Mesendoderm (in vitro differentiated cells): ENCODE measurements at places on chromosomes 5 and 9.

DNA sequence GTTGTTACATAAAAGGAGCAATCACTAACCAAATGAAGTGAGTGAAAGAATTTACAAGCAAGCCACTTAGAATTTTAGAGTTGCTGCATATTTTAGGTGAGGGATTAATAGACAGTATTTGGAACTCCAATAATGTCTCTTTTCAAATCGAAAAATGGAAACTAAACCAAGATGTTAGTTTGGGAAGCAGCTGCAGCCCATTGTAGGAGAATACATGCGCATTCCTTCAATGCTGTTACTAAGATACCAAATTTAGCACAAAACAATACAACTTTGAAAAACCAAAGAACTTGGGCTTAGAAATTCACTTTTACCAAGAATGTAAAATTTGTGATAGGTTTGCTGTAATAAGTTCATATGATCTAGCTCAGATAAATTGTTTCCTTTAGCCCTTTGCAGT lies 411.8 kb upstream of the CDH6 start:
- peak; percentile 6 for DNase-seq

- no peak for DNase-seq
These were observed 13.5 kb upstream of the GNA14 start for GRCh38 chr9:77661566-77662085.

- no peak for DNase-seq
These were observed 297.9 kb downstream of the TLE1 start for GRCh38 chr9:81391457-81391825.

- DNase-seq: no peak
These were observed 639 bp upstream of the RASA1 start for GRCh38 chr5:87266914-87267573.

- peak; percentile 77 for DNase-seq
These were observed 13.0 kb downstream of the UBAP2 start for GRCh38 chr9:34035656-34036055.

GRCh38 chr9:83401328-83401900 lies 136.8 kb downstream of the FRMD3 start:
- peak; percentile 74 for DNase-seq

DNA sequence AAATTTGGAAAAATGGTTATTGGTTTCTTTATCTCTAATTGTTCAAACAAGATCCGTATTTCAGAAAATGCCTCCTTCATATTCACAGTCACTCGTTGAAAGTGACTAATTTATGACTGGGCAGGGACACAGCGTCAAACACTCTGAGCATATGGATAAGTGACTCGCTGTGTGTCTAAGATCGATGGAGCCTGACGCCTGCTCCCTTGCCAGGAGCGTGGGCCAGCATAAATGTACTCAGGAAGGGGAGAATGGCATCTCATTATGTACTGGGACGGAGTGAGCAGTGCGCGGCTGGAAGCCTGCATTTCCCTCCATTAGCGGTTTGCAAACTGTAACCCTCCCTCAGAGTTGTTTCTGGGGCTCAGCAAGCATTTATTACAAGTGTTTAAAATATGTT lies 79.8 kb upstream of the CAST start:
- no peak for DNase-seq

DNA sequence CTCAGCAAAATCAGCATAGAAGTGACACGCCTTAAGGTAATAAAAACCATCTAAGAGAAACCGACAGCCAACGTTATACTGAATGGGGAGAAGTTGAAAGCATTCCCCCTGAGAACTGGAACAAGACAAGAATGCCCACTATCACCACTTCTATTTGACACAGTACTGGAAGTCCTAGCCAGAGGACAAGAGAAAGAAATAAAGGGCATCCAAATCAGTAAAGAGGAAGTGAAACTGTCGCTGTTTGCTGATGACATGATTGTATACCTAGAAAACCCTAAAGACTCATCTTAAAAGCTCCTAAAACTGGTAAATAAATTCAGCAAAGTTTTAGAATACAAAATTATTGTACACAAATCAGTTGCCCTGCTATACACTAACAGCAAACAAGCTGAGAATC lies 393.3 kb downstream of the KIF4B start:
- DNase-seq: no peak

- DNase-seq: no peak
These were observed 24.6 kb upstream of the GLIS3 start for GRCh38 chr9:4324513-4324912.

DNA sequence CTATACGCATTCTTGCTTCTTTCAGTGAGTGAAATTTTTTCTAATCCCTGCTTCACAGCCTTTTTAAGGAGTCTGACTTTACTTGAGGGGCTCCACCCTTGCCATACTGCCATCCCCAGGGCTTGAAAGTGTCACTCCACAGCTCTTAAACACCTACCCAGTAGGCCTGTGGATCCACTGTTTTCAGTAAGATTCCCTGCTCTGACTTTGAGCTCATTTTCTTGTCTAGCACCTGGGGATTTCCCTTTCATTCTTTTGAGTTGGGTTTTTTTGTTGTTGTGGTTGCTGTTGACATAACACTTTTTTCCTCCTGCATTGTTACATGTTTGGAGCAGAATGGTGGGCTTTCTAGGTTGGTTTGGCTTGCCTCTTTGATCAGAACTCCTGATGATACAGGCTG lies 23.6 kb downstream of the SREK1IP1 start:
- peak; percentile 97 for DNase-seq

DNA sequence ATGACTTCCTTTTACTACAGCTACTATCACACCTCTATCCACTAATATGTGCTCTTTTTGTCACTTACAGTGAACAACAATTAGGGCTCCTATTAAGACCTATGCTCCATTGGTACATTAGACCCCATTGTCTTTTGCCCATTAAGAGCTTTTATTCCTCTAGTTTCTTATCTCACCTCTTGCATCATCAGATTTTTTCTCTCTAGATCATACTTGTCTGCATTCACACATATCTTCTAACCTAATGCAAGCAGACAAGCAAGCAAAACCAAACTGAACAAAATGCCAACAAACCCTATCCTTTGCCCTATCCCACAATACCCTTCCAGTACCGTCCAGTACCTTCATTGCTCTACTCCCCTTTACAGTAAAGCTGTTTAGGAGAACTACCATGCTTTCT lies 10.1 kb upstream of the RBM27 start:
- no peak for DNase-seq

GRCh38 chr9:110058304-110058953 lies 149.5 kb downstream of the C9orf152 start:
- peak; percentile 92 for DNase-seq

- peak; percentile 54 for DNase-seq
These were observed 194.1 kb downstream of the RANBP17 start for GRCh38 chr5:171055875-171056454.

DNA sequence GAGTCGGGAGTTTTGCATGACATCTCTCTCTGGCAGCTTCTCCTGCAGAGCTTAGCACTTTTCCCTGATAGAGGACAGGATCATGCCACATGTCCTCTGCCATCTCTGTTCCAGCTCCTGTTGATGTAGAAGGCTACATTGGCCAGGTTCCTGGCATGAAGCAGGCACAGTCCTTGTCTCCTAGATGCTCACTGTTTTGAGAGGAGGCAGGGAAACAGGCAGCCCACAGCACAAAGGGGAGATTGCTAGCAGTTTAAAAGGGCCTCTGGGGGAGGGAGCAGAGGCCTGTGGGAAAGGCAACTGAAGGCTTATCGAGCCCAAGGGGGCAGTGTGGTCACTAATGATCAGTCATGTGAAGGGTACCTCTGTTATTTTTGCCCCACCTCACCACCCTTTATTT lies 10.7 kb downstream of the ARHGAP26 start:
- peak; percentile 38 for DNase-seq

- peak; percentile 39 for DNase-seq
These were observed 22.7 kb upstream of the UBLCP1 start for GRCh38 chr5:159240301-159240870.

- DNase-seq: no peak
These were observed 151.7 kb upstream of the RAPGEF1 start for GRCh38 chr9:131891598-131891997.

DNA sequence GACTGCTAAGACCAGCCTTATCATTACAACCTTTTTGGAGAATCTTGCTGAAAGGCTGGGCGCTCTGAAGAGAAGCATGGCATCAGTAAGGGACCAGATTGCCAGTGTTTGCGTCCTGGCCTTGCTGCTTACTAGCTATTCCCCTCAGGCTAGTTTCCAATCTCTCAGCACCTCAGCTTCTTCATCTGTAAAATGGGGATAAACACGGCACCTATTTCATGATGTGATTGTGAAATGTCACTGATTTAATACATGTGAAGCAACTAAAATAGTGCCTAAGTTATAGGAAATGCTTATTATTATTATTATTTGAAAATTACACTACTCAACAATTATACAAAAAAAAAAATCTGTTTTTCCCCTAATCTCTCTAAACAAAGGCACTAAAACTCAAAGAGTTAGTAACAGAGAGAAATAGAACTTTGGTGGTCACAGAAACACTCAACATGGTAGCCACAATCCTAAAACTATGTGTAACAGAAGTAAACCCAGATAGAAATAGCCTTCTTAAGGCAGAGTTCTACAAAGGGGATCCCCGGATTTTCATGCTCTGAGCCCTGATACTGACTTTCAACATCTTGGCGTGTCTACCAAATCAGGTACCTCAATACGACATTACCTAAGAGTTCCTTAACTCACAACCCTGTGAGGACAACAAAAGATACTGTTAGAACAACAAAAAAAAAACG lies 62.0 kb downstream of the ENC1 start:
- no peak for DNase-seq

- peak; percentile 64 for DNase-seq
These were observed 49.6 kb upstream of the ADRB2 start for GRCh38 chr5:148776780-148777179.

DNA sequence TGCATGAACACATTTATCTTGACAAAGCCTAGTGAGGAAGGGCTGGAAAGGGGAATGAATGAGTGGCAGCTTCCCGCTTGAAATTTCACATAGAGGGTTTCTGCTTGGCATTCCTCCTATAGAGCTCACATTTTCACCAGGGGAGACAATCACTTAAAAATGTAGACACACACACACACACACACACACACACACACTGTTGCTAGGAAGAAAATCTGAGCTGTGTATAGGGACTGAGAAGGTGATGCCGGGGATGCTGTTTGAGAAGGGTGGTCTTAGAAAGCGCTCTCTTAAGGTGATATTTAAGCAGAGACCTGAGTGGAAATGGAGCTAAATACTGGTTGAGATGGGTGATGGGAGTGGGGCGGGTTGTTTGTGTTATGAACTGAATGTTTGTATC lies 70.4 kb downstream of the LRRC70 start:
- peak; percentile 21 for DNase-seq

- DNase-seq: no peak
These were observed 1.8 kb downstream of the TIFAB start for GRCh38 chr5:135450336-135450735.

DNA sequence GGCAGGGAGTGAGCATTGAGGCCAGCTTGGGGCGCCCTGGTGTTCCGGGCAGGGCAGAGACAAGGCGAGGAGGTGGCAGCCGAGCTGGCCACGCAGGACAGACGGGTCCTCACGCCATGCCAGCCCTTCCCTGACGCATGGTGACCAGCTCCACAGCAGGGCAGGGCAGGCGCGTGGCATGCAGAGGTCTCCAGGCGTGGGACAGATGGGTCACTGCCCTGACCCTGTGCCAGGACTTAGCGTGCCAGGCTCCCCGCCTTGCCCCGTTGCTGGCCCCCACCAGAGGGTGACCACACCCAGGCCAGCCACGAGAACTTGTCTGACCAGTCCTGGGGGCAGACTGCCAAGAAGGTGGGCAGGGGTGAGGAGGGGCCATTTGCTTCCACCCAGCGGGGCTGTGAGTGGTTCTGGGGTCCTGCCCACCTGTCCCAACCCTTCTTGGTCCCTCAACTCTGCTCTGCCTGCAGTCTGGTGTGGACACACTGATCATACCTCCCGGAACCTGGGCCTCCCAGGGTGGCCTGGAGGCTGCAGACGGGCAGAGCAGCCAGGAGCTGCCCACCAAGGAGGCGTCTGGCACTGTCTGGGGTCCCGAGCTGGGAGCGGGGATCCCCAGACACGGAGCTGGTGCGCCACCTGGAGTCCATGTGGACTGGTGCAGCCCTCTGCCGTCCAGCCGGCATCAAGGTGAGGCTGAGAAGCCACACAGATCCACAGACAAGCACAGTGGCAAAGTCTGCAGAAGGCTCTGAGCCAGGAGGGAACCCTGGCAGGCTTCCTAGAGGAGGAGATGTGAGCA lies at the start of gene RNF224:
TSS of gene RNF224 (plus strand) at position 449 of the 799 bp plus-strand sequence. CDS start 834 bp downstream, outside the sequence.
- peak; percentile 85 for DNase-seq

DNA sequence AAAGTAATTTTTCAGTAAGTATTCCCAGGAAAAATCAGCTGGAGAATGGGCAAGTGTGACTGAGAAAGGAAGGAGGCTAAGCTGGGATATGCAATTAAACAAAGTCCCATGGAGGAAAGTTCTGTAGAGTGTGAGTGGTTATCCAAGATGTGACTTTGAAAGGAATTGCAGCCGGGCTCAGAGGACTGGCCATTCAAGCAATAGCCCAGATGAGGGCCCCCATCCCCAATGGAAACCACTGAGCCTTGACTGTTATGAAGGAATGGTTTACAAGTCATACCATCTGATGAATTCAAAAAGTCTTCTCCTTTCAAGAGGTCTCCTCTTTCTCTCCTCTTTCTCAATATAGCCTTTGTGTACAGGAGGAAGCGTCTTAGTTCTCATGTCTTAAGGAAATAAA lies 6.5 kb downstream of the LVRN start:
- no peak for DNase-seq

DNA sequence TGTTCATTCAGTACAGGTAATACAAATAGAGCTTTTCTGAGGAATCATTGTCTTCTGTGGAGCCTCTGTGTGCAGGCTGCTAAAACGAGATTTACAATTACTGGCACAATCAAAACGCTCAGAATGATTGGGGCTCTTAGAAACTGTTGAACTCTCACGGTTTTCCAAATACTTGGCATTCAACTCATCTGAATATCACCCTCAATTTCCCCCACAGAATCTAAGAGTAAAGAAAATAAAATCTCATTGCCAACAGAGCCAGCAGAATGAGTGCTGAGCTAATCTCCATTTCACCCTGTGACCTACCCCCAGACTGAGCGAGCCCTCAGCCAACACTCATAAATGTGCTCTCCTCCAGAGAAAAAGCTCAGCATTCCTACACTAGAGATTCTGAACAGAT lies 35.3 kb upstream of the TMED7 start:
- DNase-seq: no peak

DNA sequence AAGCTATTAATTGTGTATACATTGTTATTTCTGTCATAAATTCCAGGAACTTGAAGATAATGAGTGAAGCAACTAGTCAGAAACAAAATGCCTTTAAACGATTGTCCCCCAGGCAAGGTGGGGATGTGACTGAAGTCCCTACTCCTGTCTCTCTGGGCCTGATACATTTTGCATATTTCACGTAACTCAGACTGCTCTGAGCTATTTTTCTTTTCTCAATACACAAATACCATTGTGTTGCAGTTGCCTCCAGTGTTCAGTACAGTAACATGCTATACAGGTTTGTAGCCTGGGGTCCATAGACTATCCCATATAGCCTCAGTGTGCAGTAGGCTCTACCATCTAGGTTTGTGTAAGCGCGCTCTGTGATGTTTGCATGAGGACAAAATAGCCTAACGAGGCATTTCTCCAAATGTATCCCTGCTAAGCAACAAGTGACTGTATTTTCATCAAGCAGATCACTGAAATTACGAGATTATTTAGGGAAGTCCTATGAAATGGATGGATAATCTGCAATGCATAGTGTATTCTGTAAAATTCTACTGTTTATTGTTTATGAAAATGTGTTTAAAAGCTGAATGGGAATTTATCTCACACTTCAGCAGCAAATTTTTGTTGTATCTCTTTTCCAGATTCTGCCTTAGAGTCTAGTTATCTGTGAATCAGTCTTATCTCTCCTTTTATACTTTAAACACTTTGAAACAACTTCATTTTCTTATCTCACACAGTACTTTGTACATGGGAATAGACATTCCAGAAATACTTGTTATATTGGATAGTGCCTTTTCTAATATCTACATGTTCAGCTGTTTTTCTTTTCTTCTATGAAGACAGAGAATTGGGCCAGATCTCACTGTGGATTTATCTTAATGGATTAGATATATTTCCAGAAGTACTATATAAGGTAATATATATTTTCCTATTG lies 150.5 kb downstream of the CD180 start:
- DNase-seq: no peak
